Left colon (tissue), 2 donors: ENCODE measurements at places on chromosomes 4 and X.

GRCh38 chr4:138734746-138735145 is 280.8 kb upstream of the NOCT start:
- no peak for DNase-seq

- DNase-seq = no peak
Observed at GRCh38 chr4:106270736-106271135, 45.3 kb downstream of the TBCK start.

DNA sequence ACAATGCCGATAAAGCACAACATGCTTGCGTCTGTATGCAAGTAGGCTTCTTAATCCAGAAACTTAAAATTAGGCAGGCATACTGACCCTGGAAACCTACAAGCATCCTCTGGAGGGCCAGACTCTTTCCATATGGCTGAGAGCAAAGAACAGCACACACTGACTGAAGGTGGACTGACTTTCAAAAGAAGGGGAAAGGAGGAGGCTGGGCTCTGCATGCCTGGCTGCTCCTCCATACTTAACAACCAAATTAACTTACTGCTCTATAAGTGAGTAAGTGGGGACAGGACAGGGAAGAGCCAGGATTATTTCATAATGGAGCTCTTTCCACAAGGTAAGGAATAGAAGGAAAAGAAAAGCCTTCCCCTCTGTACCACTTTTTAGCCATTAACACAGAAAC is 55.9 kb upstream of the ATP8A1 start:
- no peak for DNase-seq

DNA sequence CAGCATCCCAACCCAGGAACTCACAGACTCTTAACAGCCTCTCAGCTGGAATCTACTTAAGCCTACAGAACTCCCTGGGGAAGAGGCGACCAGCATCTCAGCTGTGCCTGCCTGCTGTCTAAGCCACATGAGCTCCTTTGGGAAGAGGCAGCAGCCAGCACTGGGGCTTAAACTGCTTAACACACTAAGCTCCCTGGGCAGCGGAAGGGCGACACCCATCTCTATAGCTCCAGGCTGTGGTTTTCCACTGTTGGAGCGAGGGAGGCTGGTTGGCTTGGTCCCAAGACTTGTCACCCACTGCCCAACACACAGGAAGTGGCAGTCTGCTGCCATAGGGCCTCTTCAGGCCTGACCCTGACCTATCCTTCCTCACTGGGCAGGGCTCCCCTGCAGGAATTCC is 1544.1 kb upstream of the ADGRL3 start:
- no peak for DNase-seq

- no peak for DNase-seq
Observed at GRCh38 chr4:103098341-103098740, 1.3 kb downstream of the BDH2 start.

DNA sequence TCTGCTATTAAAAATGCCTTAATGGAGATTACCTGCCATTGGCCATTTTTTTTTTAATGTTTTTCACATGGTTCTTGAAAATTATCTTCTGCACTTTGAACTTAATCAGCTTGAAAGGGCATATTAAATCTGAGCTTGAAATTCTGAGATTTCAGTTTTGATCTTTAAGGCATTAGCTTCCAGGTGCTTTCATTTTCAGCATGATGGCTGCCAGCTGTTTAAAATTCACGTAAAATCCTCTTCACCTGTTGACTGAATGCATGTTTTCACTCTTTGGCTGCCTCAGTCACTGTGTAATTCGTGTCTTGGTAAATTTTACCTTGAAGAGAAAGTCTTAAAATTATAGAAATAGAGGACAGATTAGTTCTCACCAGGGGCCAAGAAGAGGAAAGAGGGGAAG is 39.6 kb downstream of the SMAD1 start:
- DNase-seq = no peak

- DNase-seq = no peak
Observed at GRCh38 chrX:69031181-69031580, 134.1 kb downstream of the PJA1 start.

GRCh38 chr4:84870398-84871163 is 95.9 kb downstream of the WDFY3 start:
- DNase-seq = no peak

- DNase-seq = no peak
Observed at GRCh38 chr4:116639070-116639577, 446.3 kb downstream of the TRAM1L1 start.

GRCh38 chr4:32455231-32455630 is 1735.1 kb downstream of the PCDH7 start:
- no peak for DNase-seq

GRCh38 chr4:148054275-148054674 is 322.4 kb downstream of the ARHGAP10 start:
- DNase-seq = peak; percentile 25

DNA sequence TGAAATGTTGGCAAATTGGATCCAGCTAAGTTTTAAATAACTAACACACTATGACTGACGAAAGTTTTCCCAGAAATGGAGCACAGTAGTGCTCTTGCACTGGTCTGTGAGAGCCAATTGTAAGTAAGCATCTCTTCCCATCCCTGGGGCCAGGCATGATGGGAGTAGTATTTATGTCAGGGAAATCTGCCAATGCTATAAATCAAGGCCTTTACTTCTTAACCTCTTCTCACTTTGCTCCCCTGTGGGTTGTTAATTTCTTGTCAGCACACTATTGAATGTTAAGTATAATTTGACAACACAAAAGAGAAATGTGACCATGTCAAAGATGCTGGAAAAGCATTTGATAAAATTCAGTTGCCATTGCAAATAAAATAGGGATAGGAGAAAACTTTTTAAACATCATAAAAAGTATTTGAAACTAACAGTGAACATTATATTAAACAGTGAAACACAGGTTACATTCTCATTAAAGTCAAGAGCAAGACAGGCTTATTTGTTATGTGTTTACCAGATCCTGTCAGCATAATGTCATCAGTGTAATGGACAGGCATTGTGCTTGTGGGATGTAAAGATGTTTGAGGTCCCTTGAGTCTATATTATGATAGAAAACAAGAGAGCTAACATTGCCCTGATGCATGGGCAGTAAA is 5.0 kb downstream of the F8A1 start:
- no peak for DNase-seq

GRCh38 chrX:97332963-97333362 is 449.3 kb downstream of the RPA4 start:
- DNase-seq = no peak

DNA sequence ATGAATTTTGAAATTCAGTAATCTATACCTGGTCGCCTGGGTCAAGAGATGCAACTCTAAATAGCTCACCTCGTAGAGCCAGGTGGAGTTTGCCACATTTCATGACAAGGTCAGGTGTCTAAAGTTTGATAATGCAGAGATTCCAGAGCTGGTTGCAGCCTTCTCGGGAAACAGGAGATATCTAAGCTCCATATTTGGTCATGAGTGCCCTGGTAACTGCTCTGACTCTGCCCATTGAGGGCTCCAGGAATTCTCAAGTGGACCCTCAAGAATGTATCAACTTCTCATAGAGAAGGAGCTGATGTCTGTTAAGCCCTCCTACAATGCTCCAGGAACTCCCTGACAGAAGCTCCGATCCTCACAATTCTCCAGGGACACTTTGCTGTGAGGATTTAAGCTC is 33.2 kb upstream of the TSPAN5 start:
- DNase-seq = no peak

GRCh38 chr4:88953400-88953799 is 103.6 kb downstream of the FAM13A start:
- DNase-seq = no peak

DNA sequence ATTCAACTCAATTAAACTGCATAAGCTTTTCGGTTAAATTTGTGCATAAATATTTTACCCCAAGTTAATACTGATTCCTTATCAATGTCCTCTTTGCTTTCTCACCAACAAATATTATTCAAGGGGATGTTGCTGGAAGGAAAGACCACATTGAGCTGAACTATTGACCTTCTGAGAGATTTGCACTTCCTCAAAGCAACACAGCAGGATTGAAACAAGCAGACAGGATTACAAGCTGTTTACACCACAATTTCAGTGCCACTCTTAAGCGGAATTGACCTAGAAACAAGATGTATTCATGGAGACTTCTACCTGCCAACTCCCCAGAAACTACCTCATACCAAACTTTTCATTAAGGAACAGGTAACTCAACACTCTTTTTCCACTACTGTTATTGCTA is 96.5 kb upstream of the DUSP21 start:
- no peak for DNase-seq

DNA sequence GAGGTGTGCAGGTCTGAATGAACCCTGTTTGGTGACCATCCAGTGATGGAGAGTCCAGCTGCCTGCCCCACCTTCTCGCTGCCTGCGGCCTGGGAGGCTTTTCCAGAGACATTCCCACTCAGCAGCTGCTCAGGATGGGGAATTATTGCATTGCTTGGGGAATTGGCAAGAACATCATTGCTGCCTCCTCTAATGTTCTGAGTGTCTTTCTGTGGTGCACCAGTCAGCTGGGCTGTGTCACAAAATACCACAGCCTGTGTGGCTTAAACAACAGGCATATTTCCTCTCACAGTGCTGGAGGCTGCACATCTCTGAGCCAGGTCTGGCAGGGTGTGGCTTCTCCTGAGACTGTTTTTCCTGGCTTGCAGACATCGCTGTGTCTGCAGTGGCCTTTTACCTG is 86.8 kb upstream of the AFAP1 start:
- DNase-seq = no peak
